NCI-H1436 treated with DMSO at 0.1 percent for 48 hours (cell line): ENCODE measurements at places on chromosomes 7 and 10.
A peak's percentile ranks its signal among the peaks of the same experiment; 100 is the strongest.

- DNase-seq: no peak
Observed at GRCh38 chr10:105770524-105771212, 1129.6 kb downstream of the SORCS3 start.

DNA sequence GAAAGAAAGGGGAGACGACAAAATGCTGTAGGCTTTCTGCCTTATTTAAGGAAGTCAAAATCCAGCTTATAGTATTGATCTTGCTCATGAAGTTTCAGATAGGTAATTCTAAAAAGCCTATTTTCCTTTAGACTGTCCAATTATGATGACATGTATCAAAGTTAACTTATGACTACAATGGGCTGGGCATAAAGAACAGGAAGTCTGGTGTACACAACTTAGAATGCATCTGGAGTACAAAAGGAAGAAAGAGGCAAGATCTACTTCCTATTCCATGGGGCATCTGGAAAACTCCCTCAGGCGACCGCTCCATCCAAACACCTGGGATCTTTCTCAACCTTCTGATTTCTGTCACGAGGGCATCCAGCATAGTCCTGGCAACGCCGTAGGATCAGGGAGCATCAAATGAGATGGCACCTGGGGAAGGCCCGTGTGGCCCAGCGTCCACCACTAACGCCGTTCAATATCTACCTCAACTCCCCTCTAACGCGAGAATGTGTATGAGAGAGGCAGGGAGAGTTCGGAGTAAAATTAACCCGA lies 512 bp downstream of the FAM24B start:
- no peak for DNase-seq

- peak; percentile 100 for DNase-seq
Observed at GRCh38 chr10:116961406-116962251, 43.4 kb downstream of the SHTN1 start.

DNA sequence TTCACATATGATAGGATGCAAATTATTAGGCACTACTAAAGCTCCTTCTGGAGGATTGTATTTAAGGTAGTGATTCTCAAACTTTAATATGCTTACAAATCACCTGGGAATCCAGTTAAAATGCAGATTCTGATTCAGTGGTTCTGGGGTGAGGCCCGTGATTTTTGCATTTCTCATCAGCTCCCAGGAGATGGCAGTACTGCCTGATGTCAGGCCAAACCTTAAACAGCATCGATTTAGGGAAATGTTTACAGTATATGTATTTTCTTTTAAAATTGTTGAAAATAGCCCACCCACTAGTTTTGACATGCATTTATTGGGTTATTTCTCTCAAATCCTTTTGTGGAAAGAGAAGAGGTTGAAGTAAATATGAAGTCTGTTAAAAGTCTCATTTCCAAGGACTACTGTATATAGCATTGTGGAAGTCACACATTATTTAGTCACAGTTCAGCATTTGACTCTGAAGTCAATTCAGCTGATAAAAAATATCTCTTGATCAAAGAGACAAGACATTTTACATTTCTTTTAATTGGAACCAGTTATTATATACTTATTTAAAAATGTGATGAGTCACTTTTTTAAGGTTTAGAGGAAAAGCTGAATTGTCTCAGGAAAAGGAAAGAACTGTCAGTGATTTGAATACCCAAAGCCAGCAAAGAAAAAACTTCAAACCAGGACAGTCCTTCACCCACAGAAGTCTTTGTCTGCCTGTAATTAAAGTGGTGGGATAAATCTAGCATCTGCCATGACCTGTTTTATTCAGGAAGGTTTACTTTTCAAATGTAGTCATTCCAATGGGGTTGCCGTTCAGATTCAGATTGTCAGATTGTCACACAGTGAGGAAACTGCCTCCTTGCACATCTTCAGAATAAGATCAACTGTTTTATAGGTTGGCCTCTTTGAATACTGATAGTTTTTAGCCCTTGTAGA lies 21.1 kb upstream of the HBP1 start:
- no peak for DNase-seq

DNA sequence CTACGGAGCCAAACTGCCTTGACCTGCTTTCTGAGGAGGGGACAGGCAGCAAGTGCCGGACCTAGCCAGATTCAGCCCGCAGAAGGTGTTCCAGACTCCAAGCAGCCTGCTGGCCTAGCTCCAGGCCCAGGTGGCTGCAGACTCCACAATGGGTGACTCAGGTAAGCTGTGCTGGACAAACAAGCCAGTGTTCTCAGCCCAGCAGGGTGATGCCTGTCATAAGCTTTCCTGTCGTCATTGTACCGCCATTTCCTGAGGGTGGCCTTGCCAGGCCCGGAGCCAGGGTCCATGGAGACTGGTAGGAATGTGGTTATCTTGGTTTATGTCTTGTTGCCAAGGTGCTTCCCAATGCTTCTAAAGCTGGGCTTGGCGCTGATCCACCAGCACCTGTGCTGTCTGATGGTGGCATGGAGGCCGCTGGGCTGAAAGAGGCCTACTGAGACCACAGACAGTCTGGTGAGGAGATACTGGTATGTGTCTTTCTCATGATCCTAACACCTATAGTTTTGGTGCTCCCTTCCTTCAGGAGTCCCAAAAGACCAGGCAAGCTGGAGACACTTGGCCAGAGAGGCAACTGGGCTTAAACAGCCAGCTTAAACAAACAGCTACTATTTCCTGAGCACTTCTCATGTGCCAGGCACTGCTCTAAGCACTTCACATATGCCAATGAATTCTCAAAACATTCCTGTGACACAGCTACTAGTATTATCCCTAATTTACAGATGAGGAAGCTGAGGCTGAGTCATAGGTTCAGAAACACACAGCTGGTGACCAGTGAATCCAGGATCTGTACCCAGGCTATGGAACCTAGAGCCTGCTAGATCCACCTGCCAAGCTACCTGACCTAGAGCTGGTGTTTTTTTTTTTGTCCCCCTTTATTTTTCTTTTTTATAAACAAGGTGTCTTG lies 42.0 kb downstream of the ZC3HC1 start:
- no peak for DNase-seq

- DNase-seq: no peak
Observed at GRCh38 chr7:22193450-22193983, 163.4 kb downstream of the RAPGEF5 start.

GRCh38 chr7:44372560-44373417 lies 47.4 kb upstream of the CAMK2B start:
- DNase-seq: no peak

GRCh38 chr7:30634634-30635201 lies 40.0 kb downstream of the GARS1 start:
- DNase-seq: no peak

GRCh38 chr7:140281960-140282359 lies 105.2 kb upstream of the KDM7A start:
- no peak for DNase-seq

DNA sequence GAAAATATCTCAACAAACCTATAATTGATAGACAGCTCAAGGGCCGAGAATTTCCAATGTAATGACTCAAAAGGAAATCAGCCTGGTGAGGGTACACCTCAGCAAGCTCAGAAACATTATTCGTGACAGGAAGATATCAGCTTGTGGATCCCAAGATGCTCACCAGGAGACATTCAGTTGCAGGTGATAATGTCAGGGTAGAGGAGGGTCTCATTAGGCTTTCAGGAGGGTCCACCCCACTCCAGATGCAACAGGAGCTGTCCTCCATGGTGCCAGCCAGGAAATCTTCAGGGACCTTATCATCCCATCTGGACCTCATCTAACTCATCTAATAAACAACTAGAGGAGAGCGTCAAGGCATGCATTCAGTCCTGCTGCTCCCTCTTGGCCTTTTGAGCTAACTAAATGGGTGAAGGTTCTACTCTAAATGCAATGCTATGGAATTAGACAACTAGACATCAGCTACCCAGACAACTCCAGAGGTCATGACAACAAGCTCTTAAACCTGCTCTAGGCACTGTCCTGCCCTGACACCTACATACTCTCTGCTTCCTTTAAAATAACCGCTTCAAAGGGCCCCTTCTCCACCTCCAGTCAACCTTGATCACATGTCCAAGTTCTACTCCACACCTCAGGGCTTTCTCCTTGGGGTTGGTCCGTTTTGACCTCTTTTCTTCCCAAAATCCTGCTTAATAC lies 4.3 kb upstream of the GIMAP5 start:
- no peak for DNase-seq

- DNase-seq: no peak
Observed at GRCh38 chr10:128642023-128642422, 515.8 kb upstream of the MKI67 start.

- no peak for DNase-seq
Observed at GRCh38 chr7:116575853-116576252, 51.0 kb downstream of the CAV1 start.

DNA sequence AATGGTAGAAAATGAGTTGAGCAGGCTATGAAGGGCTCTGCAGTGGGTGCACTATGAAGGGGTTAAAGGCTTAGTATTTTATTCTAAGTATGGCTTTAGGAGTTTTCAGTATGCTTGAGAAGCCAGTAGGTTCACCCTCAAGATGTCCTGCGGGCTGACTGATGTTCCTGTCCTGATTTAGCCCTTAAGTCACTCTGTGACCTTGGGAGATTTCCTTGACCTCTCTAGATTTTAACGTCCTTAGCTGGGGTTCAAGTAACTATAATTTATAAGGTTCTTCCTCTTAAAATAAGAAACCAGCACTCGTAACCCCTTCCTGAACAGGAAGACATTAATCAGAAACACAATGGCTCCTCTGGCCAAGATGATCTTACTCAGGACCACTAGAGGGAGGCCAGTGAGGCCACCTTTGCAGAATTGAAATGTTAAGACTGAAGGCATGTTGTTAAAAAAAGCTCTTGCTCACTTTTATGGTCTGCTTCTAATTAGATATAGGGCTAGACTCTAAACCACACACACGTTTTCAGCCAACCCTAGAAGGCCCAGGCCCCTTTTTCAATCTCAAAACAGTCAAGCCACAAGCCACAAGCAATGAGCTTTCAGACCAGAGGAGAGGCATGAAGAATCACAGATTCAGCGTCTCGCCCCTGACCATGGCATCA lies 41.9 kb downstream of the CDK1 start:
- no peak for DNase-seq

DNA sequence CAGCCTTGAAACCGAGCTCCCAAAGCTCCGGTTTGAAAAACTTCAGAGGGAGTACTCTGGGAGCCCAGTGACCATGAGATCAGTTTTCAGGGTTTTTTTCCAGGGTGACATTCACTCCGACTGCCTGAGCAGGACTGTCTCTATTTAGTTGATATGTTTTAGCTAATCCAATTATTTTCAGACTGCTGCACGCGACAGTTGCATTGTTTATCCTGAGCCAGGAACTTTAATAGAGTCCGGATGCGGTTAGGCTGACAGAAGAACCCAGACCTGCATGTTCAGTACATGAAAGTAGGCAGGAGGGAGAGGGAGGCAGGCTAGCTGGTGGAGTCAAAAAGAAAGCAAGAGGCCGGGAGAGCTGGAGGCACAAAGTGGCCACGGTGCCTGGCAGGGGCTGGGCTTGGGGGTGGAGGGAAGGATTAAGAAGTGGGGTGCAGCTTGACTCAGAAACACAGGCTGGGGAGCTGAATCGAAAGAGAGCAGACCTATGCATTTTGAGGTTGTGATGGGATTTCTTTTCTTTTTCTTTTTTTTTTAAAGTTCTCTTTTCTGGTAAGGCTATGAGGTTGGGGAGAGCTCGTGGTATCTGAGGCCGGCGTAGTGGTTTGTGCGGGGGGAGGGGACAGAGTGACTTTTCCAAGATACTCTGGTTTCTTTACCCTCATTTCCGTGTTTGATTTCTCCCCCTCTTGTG lies 5.7 kb downstream of the GATA3 start:
- no peak for DNase-seq

- no peak for DNase-seq
Observed at GRCh38 chr7:87151002-87151728, 1.1 kb upstream of the DMTF1 start.

DNA sequence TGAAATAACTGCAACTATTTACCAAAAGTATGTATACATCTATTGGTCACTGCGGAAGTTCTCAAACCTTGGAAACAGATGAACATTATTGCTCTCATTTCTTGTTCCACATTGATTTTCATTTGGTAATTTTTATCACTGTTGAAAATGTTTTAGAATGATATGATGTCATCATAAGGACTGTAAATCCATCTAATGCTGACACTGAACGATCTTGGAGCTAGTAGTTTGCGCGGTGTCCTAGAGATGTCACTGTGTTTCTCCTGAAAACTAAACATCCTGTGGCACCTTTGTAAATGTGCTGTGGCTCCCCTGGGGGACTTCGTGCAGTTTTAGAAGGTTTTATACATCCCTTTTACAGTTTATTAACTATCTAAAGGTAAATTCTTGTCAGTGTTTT lies 73.5 kb downstream of the DNAJB9 start:
- no peak for DNase-seq

DNA sequence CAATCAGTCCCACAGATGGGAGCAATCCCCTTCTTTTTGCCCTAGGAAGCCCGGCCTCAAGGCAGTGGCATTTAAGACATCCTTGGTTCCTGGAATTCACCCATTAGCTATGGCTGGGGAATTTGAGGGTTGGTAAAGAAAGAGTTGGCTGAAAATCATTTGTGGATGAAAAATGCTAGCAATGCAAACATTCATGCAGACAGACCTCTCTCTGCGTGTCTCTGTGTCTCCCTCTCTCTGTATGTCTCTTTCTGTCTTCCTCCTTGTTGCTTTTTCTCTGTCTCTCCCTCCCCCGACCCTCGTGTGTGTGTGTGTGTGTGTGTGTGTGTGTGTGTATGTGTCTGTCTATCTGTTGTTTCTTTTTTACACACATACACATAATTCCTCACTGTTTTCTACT lies 19.4 kb downstream of the LDB3 start:
- DNase-seq: no peak

DNA sequence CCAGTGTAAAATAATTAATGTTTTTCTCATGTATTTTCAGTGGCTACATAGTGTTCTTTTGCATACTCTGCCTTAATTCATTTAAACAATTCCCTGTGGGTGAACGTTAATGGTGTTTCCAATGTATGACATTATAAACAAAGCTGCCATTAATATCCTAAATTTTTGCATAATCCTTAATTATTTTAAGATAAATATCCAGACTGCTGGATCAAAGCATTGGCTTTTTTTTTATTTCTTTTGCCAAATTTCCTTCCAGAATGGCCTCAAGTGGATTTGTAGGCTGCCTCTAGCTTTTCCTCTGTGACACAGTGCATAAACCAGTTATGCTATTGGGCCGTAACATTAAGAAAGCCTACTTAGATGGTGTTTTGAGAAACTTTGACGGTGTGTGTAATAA lies 29.5 kb downstream of the MCM10 start:
- no peak for DNase-seq

- no peak for DNase-seq
Observed at GRCh38 chr10:121307411-121307980, 290.7 kb downstream of the FGFR2 start.

DNA sequence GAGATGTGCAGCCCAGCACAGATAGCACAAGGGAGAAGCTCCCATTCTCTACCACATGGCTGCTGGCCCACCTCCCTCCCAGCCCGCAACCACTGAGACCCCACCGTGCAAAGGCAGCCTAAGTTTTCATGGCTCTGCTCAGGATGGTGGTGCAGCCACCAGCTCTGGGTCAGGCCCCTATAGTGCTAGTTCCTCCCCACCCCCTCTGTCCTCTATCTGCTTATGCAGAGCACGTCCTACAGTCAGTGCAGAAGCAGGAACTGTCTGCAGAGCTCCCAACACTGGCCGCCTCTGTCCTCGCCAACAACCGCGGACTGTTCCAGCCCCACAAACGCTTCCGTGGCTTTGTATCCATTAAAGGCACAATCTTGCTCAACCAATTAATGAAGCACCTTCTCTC lies 278.9 kb downstream of the GRID1 start:
- no peak for DNase-seq
